ENCODE measurements at places on chromosomes 5 and 9. TPM values are rescaled to one million over a fixed set of nuclear protein-coding genes. Genes with fewer than 3 reads are reported as not detected.
A peak's percentile ranks its signal among the peaks of the same experiment; 100 is the strongest.

DNA sequence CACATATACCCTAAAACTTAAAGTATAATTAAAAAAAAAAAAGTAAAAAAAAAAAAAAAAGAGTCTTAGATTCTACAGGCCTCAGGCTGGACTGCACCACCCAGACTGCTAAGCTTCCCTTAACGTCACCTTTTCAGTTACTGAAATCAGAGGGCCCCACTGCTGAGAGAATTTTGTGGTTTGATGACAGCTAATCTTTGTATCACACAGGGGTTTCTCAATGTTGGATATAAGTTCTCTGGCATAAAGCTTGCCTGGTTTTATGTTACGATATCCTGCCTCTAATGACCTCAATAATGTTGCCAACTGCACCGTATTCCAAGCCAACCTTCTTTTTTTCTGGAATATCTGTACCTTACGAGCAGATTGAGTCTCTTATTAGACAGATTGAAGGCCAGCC, 43.1 kb upstream of the C6 start:
- no peaks in the 10 kb centered on the region for H3K27me3 ChIP-seq
- H3K36me3 ChIP-seq, result no peaks in the 10 kb centered on the region
- ATAC-seq, result no peak
- no peak overlapping the region for H3K4me3 ChIP-seq
- H3K27ac ChIP-seq, result no peak overlapping the region
- no peaks in the 10 kb centered on the region for H3K4me1 ChIP-seq

GRCh38 chr5:139562847-139563246, 1.7 kb downstream of the UBE2D2 start:
- no peak for ATAC-seq
- H3K36me3 ChIP-seq, result peaks cover 3% of the 10 kb centered on the region
- peaks cover 32% of the 10 kb centered on the region for H3K4me1 ChIP-seq
- no peaks in the 10 kb centered on the region for H3K27me3 ChIP-seq
- peak overlapping the region; percentile 81 for H3K4me3 ChIP-seq

GRCh38 chr5:6405591-6405990, 27.2 kb upstream of the MED10 start:
- peaks cover 31% of the 10 kb centered on the region for H3K27me3 ChIP-seq
- no peaks in the 10 kb centered on the region for H3K36me3 ChIP-seq
- no peaks in the 10 kb centered on the region for H3K4me1 ChIP-seq
- no peak for ATAC-seq
- no peak overlapping the region for H3K27ac ChIP-seq

Gene ADAMTS19
- total RNA-seq, result 1.1 TPM

Gene FAM81B
- not detected for total RNA-seq

Gene CYLC2
- not detected for total RNA-seq

Gene PTAR1
- 67.6 TPM for total RNA-seq

Data from gastroesophageal sphincter (tissue), 4 donors.